PC-3 (cell line): ENCODE measurements at places on chromosomes 6 and 20.

DNA sequence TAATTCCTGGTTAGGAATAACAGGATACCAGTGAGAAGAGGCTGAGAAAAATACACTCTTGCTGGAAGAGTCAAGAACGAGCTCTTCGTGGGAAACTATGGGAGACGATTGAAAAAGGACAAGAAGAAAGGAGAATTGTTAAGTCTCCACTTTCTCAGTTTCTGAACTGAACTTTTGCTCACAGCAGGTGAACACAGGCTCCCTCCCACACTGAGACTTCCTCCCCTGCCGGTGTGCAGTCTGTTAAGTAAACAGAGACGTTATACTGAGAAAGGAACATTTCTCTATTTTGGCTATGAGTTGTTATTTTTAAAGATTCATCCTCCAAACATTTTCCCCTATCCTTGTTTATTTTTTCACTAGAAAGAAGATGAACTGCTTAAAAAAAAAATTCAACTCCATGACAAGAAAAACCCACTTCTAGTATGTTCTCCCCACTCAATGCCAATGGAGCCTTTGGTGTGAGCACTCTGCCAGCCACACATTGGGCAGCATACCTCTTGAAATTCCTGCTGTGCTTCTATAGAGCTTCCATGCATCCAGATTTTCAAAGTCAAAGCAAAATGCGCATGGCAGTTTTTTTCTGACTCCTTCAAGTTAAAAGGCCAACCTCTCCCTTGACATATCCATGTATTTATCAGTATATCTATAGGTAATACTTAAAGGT, 250.5 kb downstream of the ESR1 start:
- peak; percentile 6 for DNase-seq

DNA sequence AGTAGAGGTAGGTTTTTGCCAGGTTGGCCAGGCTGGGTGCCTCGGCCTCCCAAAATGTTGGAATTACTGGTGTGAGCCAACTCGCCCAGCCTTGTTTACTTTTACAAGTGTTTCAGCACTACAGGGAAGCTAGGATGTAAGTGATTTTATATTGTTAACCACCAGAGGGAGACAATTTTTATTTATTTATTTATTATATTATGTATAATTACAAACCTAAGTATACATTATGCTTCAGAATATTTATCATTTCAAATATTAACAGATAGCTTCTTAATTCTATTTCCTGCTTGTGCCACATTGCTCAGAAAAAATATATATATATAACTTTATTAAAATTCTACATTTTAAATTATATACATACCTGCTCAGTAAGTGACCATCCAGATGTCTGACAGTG, 9.8 kb downstream of the MMUT start:
- peak; percentile 55 for DNase-seq

- no peak for DNase-seq
Measured at GRCh38 chr6:52457096-52457495, 37.0 kb downstream of the EFHC1 start.

- no peak for DNase-seq
Measured at GRCh38 chr6:75620381-75621304, 19.0 kb downstream of the SENP6 start.

- DNase-seq: peak; percentile 86
Measured at GRCh38 chr6:52390361-52390727, 28.4 kb downstream of the PAQR8 start.

- DNase-seq: peak; percentile 13
Measured at GRCh38 chr6:101013612-101014195, 132.6 kb upstream of the ASCC3 start.

DNA sequence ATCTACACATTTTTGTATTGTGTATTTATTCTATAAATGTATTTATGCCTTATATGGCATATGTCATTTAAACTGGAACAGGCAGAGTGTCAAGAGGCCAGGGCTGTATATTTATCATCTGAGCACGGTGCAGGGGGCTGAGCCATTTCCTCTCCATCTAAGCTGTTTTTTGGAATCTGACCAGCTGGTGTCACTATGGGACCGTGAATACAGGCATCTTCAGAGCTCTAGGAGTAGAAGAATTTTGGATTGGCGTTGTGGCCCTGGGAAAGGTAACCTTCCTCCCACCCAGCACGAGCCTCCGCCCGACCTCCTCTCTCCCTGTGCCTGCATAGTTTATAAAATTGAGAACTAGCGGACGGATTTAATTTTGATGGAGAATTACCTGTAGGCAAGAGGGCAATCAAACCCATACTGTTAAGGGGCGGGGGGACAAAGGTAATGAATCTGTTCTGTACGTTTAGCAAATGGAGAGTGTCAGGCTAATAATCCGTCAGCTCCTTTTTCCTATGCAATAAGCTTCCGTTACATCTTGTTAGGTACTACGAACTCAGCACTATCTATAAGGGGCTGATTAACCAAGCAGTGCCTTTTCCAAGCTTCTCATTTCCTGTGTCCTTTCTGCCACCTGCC, 29.0 kb upstream of the EEF1E1 start:
- DNase-seq: peak; percentile 87

GRCh38 chr20:44491635-44492395, 16.1 kb downstream of the TTPAL start:
- DNase-seq: no peak

DNA sequence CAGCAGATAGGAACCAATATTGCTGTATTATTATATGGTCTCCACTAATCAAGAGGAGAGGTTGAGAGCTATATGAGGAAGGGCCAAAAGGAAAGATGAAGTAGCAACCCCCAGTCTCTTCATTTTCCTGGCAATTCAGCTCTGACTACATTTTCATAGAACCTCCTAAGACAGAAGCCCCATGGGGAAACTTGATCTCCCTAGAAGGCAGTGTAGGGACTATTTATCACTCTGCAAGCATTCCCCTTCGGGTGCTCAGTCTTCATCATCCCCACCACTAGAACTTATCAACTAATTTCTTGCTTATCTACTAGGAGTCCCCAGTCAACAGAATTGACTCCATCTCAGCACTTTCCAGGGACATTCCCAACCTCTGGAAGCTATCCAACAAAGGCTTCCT, 25.5 kb upstream of the ITCH start:
- no peak for DNase-seq

- DNase-seq: no peak
Measured at GRCh38 chr6:73491377-73491776, 29.5 kb downstream of the EEF1A1 start.

DNA sequence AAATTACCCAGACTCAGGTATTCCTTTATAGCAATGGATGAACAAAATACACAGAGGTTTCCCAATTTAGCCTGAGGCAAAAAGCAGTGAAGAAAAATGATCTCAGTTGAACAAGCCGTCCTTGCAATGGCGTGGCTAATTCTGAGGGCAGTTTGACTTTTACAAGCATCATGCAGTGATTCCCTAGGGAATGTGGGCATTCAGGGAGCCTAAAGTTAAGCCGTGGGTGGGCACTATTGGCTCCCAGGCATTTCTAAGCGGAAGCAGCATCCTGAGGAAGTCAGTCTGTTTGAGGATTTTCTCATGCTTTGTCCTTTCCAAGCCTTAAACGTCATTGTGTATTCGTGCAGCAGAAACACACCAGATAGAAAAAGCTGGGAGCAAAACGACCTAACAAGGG, 133.9 kb downstream of the MYLK4 start:
- DNase-seq: no peak

GRCh38 chr6:144344646-144345045, 59.5 kb downstream of the UTRN start:
- no peak for DNase-seq

DNA sequence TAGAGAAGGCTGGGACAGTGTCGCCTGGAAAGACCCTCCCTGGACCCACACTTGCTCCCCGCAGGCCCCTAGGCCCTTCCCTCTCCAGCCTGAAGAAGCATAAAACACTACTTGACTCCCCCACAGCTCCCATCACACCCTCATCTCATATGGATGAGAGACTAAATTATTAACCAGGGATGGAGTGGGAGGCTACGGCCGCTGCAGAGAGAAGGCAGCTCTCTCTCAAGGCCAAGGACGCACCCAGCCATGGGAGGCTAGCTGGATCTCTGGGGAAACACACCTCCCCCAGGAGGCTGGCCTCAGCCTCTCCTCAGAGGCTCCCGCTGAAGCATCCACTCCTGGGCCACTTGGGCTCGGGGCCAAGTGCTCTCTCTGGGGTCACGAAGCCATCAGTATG, 102.5 kb downstream of the GRM4 start:
- no peak for DNase-seq

DNA sequence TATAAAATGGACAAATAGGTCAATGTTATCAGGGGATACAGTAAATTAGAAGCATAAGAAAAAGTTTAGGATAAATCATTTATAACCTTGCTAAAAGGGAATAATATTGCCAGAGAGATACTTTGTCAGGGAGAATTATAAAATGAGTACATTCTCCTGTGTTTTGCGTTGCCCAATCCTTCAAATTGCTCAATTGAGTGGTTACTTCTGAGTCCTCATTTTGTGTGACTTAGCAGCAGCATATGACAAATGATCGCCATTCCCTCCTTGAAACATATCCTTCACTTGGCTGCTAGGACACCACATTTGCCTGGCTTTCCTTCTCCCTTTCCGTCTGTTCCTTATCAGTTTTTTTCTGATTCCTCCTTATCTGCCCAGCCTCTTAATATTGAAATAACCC, 106.7 kb upstream of the FLRT3 start:
- no peak for DNase-seq

GRCh38 chr20:61314326-61315010, 62.4 kb downstream of the CDH4 start:
- no peak for DNase-seq

DNA sequence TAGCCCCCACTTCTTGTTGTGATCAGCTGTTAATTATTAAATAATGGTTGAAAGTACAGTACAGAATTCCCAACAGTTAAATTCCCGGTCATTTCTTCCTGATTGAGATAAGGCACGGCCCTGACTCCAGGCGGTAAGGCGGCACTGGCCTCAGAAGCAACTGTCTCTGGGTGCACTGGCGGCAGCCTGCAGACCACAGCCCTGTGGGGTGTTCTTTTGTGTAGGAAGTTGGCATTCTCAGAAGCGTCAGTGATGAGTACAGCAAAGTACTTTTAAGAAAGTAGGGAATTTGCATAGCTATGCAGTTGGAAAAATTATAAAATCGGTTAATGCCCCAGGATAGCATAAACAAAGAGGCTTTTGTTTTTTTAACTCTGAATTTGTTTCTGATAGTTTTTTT, 50.5 kb downstream of the SAMD5 start:
- DNase-seq: no peak

- peak; percentile 42 for DNase-seq
Measured at GRCh38 chr20:38985603-38986170, 23.5 kb downstream of the DHX35 start.

DNA sequence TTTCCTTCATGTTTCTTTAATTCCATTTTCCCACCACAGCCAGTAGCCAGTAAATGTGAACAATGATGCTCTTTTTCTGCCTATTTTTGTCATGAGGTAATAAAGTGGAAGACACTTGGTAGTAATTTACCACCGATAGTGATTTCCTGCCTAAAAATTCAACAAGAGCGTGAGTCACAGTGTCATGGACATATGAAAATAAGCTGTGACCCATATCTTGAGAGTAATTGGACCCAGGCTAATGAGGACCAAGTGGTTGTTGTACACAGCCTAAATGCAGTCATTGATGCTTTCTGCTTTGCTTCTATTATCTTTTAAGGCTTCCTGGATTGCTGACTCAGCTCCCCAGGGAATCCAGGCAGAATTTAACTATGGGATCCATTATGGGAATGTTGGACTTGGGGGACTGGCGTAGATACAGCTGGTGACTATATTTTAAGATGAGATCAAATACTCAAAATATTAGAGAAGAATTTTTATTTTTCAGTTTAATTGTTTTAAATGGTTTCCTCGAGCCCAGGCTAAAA, 265.9 kb upstream of the FERMT1 start:
- DNase-seq: no peak

GRCh38 chr6:47135772-47136171, 93.6 kb upstream of the ADGRF1 start:
- DNase-seq: peak; percentile 99

DNA sequence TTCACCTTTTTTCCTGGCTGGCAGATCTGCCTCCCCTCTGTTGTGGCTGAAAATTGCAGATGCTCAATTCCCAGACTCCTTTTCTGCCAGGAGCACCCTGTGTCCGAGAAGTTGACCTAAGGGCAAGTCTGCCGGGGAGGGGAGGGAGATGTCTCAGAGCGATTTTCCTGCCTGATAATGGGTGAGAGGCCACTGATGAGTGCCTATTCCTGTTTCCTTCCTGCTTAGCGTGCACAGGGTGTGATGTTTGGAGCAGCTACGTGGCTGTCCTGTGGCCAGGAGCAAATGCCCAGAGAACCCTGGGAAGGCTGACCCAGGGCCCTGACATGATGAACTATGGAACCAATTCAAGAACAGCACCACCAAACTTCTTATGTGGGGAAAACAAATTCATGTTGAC, 22.5 kb downstream of the SOX4 start:
- no peak for DNase-seq

GRCh38 chr6:17211101-17211500, 70.1 kb upstream of the RBM24 start:
- no peak for DNase-seq

DNA sequence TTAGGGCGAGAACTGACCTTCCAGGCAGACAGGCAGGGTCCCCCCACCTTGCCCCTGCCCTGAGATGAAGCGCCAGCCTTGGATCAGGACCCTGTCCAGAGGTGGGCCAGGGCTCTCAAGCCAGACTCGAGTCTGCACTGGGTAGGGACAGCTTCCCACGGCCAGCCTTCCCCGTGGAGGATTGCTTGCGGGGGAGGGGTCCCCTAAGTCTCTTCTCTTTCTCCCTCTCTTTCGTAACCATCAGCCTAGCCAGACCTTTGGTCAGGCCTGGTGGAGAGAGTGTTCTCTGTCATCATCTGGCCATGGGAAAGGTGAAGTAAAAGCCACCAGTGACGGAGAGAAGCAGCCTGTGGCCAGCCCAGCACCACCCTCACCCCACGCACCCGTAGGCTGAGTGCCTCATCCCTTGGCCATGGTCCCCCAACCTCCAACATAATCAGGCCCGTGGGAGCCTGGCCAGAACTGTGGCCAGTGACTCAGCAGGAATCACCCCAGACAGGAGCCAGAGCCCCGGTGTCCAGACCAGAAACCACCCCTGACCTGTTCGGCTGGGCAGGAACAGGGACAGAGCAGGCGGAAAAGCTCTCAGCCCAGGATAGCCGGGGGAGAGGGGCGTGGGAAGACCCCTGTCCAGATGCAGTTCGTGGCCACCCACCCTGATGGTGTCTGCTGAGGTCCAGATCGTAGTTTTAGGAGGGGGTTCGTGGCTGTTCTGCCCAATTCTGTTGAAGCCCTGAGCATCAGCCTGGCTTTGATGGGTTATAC, 47.1 kb downstream of the SNAI1 start:
- DNase-seq: peak; percentile 83

DNA sequence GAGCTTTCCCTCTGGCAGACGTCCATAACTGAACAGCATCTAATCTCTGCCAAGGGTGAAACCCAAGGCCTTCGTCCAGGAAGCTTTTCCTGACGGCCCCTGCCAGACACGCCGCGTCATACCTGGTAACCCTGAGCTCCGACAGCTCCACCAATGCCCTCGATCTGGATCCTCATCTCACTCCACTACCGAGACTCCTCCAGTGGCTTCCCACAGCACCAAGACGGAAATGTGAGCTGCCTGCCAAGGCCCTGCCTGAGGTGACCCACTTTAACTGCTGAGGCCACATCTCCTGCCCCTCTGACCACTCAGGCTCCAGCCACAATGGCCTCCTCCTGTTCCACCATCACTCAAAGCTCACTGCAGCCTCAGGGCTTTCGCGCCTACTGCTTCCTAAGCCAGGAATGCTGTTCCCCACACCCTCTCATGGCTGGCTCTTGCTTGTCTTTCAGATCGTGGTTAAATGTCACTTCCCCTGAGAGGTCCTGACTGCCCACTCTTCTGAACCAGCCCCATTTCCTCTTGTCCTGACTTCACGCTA, 143.2 kb downstream of the PREX1 start:
- no peak for DNase-seq
